Neural crest cell (in vitro differentiated cells): ENCODE measurements at places on chromosomes 5 and 9. TPM values are rescaled to one million over a fixed set of nuclear protein-coding genes. Genes with fewer than 3 reads are reported as not detected.

GRCh38 chr5:136065588-136065987 lies 36.8 kb downstream of the TGFBI start:
- no peaks in the 10 kb centered on the region for H3K36me3 ChIP-seq
- no peaks in the 10 kb centered on the region for H3K27me3 ChIP-seq
- peak overlapping the region; percentile 37 for H3K27ac ChIP-seq
- DNase-seq = no peak
- H3K4me1 ChIP-seq = no peaks in the 10 kb centered on the region

- no peaks in the 10 kb centered on the region for H3K27me3 ChIP-seq
- no peaks in the 10 kb centered on the region for H3K36me3 ChIP-seq
- no peak overlapping the region for H3K4me3 ChIP-seq
- peaks cover 23% of the 10 kb centered on the region for H3K4me1 ChIP-seq
- no peak for DNase-seq
Observed at GRCh38 chr9:7489036-7489435, 310.5 kb downstream of the DMAC1 start.

DNA sequence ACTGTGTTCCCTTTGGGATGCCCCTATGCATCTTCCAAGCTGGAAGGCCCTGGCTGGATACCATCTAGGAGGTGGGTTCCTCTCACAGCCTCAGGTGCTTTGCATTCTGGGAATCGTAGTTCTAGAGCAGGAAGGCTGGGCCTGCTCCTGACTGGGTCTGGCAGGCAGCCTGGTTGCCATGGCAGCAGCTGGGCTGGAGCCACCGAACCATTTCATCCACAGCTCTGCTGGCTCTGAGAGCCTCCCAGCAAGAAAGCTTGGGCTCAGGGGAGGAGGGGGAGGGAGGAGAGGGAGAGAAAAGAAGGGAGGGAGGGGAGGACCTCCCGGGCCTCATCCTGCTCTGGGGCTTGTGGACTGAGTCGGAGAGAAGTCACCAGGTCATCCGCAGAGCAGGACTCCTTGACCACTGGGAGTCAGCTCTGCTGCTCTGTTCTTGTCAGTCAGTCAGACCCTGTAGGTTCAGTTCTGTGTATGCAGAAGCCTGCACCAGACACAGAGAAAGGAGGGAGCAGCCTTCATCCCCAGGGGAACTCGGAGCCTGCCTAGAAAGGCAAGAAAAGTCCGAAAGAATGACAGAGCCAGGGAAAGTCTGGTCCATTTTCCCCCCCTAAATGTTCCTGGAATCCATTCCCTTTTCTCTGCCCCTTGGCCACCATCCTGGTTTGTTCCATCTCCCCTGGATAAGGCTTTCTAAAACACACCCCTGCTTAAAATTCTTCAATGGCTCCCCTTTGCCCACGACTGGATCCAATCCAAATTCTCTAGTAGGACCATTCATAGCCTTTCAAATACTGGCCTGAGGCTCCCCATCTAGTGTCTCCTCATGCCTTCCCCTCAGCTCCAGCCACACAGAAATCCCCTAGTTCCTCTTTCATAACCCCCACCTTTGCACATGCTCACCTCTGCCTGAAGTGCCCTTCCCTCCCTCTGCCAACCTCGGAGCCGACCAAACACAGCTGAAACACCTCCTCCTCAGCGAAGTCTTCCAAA lies 65.4 kb upstream of the ARAP3 start:
- H3K27me3 ChIP-seq = no peaks in the 10 kb centered on the region
- no peaks in the 10 kb centered on the region for H3K36me3 ChIP-seq
- DNase-seq = peak; percentile 60
- H3K4me3 ChIP-seq = no peak overlapping the region

DNA sequence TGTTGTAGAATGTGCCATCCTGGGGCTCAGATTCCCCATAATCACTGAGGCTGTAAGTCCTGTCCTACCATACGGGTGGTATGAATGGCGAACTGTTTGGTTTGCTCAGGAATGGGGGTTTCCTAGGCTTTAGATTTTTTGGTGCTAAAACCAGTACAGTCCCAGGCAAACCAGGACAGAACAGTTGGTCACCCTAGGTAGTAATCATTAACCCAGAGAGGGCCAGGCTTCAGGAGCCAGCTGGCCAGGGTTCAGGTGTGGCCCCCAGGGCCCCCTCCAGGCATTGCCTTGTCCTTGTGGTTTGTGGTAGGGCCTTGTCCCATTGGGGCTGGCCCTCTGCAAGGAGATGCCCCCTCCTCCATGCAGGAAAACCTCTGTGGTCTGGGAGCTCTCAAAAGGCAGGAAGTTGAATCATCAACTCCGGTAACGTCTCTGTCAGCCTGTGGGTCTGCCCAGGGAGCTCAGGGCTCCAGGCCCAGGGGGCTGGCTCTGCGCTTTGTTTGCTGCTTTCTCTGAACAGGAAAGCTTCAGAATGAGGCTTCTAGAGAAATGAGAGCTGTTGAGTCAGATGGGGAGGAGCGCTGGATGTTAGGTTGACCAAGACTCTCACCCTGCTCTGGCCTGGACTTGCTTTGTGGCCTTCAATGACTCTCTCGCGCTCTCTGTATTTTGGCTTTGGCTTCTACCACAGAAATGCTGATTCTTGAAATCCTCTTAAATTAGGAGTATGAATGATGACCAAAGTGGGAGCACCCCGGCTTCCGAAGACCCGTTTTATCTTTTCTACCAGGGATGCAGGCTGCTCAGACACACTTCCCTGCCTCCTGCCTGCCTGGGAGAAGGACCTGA lies 22.2 kb upstream of the JADE2 start:
- peaks cover 8% of the 10 kb centered on the region for H3K4me1 ChIP-seq
- no peak for DNase-seq
- H3K27me3 ChIP-seq = no peaks in the 10 kb centered on the region
- no peak overlapping the region for H3K27ac ChIP-seq
- no peak overlapping the region for H3K4me3 ChIP-seq

DNA sequence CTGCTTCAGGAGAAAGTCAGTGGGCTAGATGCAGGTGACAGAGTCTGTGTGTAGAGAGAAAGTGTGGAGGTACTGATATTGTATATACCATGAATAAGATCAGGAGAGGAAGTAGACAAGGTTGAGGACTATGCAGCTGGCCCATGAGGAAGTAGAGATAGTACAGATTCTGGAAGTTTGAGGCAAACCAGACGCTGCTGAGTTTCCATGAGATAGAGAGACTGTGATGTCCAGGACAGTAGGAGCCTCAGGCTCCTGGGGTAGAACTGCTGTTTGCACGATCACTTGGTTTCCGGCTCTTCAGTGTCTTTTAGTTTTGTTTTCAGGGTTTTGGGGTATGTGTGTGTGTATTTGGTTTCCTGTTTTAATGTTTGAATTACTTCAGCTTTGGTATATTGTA lies 13.6 kb downstream of the OTULINL start:
- peak overlapping the region; percentile 68 for H3K27ac ChIP-seq
- DNase-seq = no peak
- H3K4me1 ChIP-seq = no peaks in the 10 kb centered on the region
- no peaks in the 10 kb centered on the region for H3K27me3 ChIP-seq
- H3K36me3 ChIP-seq = no peaks in the 10 kb centered on the region

GRCh38 chr9:105855987-105856386 lies 161.6 kb downstream of the TMEM38B start:
- H3K36me3 ChIP-seq = no peaks in the 10 kb centered on the region
- H3K4me3 ChIP-seq = no peak overlapping the region
- H3K27me3 ChIP-seq = no peaks in the 10 kb centered on the region
- H3K4me1 ChIP-seq = no peaks in the 10 kb centered on the region

- no peaks in the 10 kb centered on the region for H3K27me3 ChIP-seq
- H3K4me3 ChIP-seq = no peak overlapping the region
- no peaks in the 10 kb centered on the region for H3K4me1 ChIP-seq
- H3K27ac ChIP-seq = no peak overlapping the region
Observed at GRCh38 chr5:39437467-39437866, 12.7 kb upstream of the DAB2 start.

GRCh38 chr5:156052656-156053055 lies 274.3 kb upstream of the SGCD start:
- no peak overlapping the region for H3K27ac ChIP-seq
- H3K4me3 ChIP-seq = no peak overlapping the region
- H3K27me3 ChIP-seq = peaks cover 17% of the 10 kb centered on the region
- H3K36me3 ChIP-seq = no peaks in the 10 kb centered on the region

- H3K27ac ChIP-seq = no peak overlapping the region
- DNase-seq = no peak
- peaks cover 38% of the 10 kb centered on the region for H3K4me1 ChIP-seq
- H3K36me3 ChIP-seq = no peaks in the 10 kb centered on the region
- no peak overlapping the region for H3K4me3 ChIP-seq
Observed at GRCh38 chr5:68446487-68446894, 230.9 kb downstream of the PIK3R1 start.

Gene UGT3A2
- 0.64 and 0.79 TPM in 2 replicates for total RNA-seq

Gene PCDHGA6
- total RNA-seq = 0.49 and 0.52 TPM in 2 replicates

Gene FGFR4
- total RNA-seq = 5.4 and 7.1 TPM in 2 replicates

Gene FAM240B
- total RNA-seq = not detected in 2 replicates

Gene C9orf153
- 0.19 and 0.34 TPM in 2 replicates for total RNA-seq

Gene POU5F2
- 0.55 and 0.68 TPM in 2 replicates for total RNA-seq

Gene SLCO6A1
- total RNA-seq = 3.9 and 4.4 TPM in 2 replicates

Gene ARHGEF28
- 0.91 and 0.93 TPM in 2 replicates for total RNA-seq
